ENCODE measurements at places on chromosomes 3 and 15. TPM values are rescaled to one million over a fixed set of nuclear protein-coding genes. Genes with fewer than 3 reads are reported as not detected.

Gene RHCG
- not detected for total RNA-seq

Gene RTP4
- 4.6 TPM for total RNA-seq

Gene CA12
- not detected for total RNA-seq

Gene SAMD7
- not detected for total RNA-seq

Gene PPP1R2
- 91.8 TPM for total RNA-seq

Gene B3GNT5
- 11.3 TPM for total RNA-seq

Gene C2CD4A
- total RNA-seq = 0.12 TPM

Measured in activated naive CD8-positive, alpha-beta T cell treated with anti-CD3 and anti-CD28 coated beads for 36 hours (primary cell).